ENCODE measurements at places on chromosomes 3 and 15.

- DNase-seq, result no peak
These were observed 180.6 kb downstream of the IL5RA start for GRCh38 chr3:2929574-2929973.

DNA sequence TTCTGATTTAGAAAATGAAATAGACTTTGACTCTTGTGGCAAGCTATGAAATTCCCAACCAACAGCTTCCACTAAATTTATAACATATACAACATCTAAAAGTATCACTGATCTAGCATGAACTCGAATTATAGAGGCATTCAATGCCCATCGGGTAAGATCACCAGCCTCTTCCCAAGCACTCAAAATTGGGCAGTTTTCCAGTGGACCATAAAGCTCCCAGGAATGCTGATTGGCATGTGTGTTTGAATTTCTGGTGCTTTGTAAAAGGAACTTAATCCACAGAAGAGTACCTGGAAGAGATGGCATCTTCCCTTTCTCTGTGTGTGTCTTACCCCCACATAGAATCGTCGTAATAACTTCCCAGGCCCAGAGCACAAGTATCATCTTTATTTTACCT is 10.0 kb downstream of the LRTM1 start:
- DNase-seq, result no peak

GRCh38 chr3:172323894-172324610 is 124.2 kb downstream of the GHSR start:
- no peak for DNase-seq

DNA sequence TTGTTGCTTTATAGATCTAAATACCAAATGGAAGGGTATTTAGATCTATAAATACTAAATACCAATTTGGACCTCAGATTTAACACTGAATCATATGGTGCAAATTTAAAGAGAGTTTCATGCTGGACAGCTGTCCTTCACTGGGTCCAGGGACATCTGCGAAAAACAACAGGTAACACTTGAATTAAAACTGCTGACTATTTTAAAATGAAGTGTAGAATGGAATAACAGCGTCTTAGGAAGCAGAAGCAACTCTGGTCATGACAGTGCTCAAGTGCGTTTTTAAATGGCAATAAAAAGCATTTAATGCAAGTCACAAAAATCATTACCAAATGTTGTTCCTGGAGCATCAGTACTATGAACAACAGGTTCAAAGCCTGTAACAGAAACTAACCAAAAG is 106.3 kb downstream of the TFG start:
- DNase-seq, result no peak

GRCh38 chr3:29354894-29355293 is 74.0 kb downstream of the RBMS3 start:
- DNase-seq, result no peak

GRCh38 chr15:49652922-49653321 is 32.1 kb downstream of the DTWD1 start:
- no peak for DNase-seq

GRCh38 chr3:72720566-72720965 is 127.7 kb downstream of the SHQ1 start:
- no peak for DNase-seq

- no peak for DNase-seq
These were observed 35.3 kb downstream of the ANXA2 start for GRCh38 chr15:60362321-60363086.

DNA sequence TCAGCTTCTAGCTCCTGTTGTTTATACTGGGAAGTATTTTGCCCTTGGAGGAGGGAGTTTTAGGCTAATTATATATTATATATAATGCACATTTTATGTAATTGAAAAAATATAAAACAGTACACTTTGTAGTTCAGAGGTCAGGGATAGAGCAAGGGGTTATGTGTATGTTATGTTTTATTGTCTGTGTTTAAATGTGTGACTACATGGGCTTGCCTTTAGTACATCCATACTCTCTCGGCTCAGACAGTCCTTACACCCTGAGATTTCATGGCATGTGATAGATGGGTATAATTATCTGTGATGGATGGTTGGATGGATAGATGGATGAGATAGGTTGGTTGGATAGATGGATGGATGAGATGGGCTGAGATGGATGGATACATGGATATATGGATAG is 17.4 kb upstream of the ST3GAL6 start:
- no peak for DNase-seq

- DNase-seq, result no peak
These were observed 163.9 kb upstream of the SMAD3 start for GRCh38 chr15:66901336-66902100.

GRCh38 chr3:38739396-38739689 is 76.7 kb downstream of the SCN10A start:
- no peak for DNase-seq

DNA sequence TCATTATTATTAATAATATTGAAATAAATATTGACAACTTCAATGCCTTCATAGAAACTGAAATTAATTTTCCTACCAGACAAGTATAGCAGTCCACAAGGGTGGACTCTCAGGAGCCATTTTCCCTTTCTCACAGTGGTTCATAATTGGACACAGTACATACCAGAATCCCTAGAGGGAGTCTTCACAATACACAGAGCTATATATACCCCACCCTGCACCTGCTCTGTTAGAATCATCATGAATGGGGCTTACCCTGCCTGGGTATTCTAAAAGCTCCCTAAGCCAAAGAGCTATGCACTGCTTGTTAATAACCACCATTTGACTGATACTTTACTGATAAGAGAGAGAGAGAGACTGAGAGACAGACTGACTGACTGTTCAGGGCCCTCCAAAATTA is 134.9 kb downstream of the FEZF2 start:
- no peak for DNase-seq

DNA sequence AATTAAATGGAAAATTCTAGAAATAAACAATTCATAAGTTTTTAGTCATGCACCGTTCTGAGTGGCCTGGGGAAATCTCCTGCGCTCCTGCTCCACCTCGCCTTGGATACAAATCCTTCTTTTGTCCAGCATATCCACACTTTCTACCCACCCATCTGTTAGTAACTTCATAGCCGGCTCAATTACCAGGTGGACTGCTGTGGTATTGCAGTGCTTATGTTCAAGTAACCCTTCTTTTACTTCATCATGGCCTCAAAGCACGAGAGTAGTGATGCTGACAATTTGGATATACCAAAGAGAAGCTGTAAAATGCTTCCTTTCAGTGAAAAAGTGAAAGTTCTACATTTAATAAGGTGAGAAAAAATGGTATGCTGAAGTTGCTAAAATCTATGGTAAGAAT is 142.3 kb upstream of the CHL1 start:
- DNase-seq, result no peak

DNA sequence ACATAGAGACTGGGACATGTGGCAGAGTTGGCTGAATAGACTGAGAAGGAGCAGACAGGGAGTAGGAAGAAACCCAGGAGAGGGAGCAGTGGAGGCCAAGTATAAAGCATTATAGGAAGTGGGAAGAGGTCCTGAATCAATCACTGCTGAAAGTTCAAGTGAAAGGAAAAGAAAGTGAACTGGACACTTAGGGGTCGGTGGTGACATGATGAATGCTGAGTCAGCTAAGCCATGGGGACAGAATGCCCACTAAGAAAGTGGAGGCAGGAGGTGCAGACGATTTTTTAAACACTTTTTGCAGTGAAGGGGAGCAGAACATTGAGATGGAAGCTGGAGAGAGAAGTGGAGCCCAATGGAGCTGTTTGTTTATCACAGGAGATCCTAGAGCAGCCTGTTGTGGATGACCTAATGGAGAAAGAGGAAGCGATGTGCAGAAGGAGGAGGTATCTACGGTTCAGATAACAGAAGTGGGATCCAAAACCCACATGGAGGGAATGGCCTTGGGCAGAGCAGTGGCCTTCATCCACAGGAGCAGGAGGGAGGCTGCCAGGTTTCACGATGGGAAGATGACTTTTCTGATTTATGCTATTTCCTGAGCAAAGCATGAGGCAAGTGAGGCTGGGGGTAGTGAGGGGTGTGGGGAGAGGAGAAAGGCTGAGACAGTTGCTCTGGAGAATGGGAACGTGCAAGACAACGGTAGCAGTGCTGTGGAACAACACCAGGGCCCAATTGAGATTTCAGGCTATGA is 208.2 kb downstream of the RPLP1 start:
- DNase-seq, result no peak

- no peak for DNase-seq
These were observed 42.4 kb downstream of the AMOTL2 start for GRCh38 chr3:134331811-134332199.

GRCh38 chr3:5078151-5078550 is 43.9 kb upstream of the ARL8B start:
- no peak for DNase-seq

- DNase-seq, result no peak
These were observed 181.7 kb downstream of the TPRG1 start for GRCh38 chr3:189353318-189353965.

- no peak for DNase-seq
These were observed 23.1 kb upstream of the MGA start for GRCh38 chr15:41637086-41637485.

GRCh38 chr3:114496021-114496434 is 202.2 kb downstream of the TIGIT start:
- no peak for DNase-seq

GRCh38 chr3:195839260-195840010 is 27.7 kb upstream of the MUC4 start:
- DNase-seq, result no peak

- no peak for DNase-seq
These were observed 23.1 kb upstream of the TXNRD3 start for GRCh38 chr3:126677862-126678503.

GRCh38 chr3:158649791-158650190 is 5.5 kb downstream of the GFM1 start:
- DNase-seq, result no peak

- no peak for DNase-seq
These were observed 11.7 kb upstream of the FSTL1 start for GRCh38 chr3:120462409-120462959.

GRCh38 chr15:80803580-80804525 is 24.7 kb downstream of the CEMIP start:
- DNase-seq, result no peak

- no peak for DNase-seq
These were observed 1249.8 kb downstream of the ROBO1 start for GRCh38 chr3:78517965-78518364.

Data from T-helper 22 cell (primary cell).